ENCODE measurements at places on chromosomes 12 and 14.
A peak's percentile ranks its signal among the peaks of the same experiment; 100 is the strongest.

- no peak for DNase-seq
These were observed 58.9 kb downstream of the NCOR2 start for GRCh38 chr12:124508381-124509079.

DNA sequence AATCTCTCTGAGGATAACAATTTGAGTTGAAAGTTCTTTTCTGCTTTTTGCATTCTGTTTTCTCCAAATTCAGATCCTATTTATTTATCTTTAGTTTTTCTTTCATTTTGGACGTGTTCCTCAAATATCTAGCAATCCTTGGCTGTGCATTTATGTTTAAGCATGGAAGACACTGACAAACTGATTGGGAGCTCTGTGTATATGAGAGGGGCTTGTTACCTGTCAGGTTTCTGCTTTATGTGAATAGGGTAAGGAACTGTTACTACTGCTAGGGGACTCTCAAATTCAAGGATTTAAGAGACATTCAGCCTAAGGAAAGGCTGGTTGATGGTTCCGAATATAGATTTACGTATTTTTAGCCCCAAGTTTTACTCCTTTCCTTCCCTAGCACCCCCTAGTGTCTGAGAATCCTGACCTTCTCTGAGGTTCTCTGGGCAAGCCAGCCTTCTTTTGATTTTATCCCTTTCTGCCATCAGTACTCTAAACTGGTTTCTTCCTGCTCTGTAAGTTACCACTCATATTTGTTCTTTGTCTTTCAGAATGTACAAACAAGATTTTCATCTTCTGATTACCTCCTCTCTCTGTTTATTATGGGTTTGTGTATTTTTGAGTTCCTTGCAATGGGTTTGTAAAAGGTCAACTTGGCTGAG is 30.5 kb downstream of the YLPM1 start:
- DNase-seq, result no peak

DNA sequence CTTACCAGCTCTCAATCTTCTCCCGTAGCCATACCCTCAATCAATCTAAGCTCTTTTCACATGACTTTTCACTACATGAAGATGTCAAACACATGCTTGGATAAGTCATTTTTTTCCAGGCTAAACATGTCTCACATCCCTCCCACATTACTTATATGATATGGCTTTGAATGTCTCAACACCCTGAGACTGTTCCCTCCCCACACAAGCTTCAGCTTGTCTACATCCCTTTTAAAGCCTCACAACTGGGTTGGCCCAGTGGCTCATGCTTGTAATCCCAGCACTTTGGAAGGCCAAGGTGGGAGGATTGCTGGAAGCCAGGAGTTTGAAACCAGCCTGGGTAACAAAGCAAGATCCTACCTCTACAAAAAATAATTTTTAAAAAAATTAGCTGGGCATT is 18.5 kb downstream of the ANAPC5 start:
- no peak for DNase-seq

- DNase-seq, result no peak
These were observed 293.9 kb downstream of the RPAP3 start for GRCh38 chr12:47411966-47412365.

- DNase-seq, result no peak
These were observed 28.5 kb downstream of the PAWR start for GRCh38 chr12:79662046-79662811.

DNA sequence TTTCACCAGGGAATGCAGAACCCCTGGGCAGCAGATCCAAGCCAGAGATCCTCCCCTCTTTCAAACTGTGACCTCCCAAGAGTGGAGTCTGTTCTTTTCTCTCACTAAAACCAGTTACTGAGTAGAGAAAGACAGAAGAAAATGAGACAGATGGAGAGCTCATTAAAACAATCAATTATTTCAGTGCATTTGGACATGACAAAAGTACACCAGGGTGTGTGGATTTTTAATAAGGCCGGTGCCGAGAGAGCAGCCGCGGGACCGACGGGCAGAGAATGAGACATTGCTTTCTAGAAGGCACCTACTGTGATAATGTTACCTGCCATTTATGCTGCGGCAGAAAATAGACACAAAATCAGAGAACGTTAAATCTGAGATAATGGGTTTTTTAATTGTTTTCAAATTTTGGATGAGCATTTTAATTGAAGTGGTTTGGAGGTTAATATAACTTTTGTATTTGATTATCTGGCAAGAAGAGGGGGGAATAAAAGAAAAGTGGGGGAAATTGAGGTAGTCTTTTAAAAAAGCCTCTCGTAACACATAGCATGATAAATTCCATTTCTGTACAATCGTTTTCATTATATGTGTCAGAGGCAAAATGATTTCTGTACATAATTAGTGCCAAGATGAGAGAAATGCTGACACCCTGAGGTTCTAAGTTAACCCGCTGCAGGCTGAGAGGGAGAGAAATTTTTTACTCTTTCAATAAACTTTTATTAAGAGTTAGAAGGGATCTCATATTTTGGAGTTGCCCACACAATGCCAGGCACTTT is 70.8 kb downstream of the HSPB8 start:
- no peak for DNase-seq

DNA sequence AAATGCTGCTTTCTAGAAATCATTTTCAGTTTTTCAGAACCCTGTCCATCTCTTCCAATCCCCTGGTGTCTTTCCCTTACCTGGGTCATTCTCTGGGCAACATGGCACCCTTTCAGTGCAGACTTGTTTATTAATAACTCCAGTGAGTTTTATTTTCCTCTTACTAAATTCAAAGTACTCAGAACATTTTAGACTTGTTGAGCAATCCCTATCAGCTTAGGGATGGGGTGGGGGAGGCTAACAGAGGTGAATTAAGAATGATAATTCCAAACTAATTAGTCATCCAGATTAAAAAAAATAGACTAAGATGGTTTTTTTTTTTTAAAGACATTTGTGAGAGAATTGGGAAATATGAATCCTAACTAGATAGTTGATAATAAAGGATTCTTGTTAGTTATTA is 10.7 kb downstream of the GPRC5A start:
- no peak for DNase-seq

DNA sequence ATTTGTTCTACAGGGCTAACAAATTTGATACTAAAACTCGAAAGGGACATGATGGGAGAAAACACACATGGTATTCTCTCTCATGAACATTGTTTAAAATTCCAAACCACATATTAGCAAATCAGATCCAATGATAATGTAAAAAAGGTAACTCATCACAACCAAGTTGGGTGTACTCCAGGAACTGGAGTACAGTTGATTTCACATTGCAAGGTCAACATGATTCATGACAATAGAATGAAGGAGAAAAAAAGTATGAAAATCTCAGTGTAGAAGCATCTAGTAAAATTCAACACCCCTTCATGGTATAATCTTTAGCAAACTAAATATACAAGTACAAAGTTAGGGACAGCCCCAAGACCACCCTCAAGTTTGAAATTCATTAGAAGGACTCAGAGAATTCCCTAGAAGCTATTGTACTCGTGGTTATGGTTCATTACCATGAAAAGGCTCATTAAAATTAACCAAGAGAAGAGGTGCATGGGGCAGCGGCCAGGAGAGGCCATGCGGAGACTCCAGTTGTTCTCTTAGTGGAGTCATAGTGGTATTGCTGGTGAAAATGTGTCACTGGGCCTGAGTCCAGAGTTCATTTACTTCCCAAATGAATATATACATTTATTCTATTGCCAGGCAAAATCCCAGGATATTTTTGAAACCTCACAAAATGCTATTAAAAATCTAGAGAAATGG is 3.1 kb upstream of the CDCA4 start:
- no peak for DNase-seq

- DNase-seq, result peak; percentile 88
These were observed at the start of gene ENO2 for GRCh38 chr12:6914246-6914946. TSS of gene ENO2 (plus strand) at chr12:6914580. CDS start at chr12:6915833, 1,253 bp downstream.

DNA sequence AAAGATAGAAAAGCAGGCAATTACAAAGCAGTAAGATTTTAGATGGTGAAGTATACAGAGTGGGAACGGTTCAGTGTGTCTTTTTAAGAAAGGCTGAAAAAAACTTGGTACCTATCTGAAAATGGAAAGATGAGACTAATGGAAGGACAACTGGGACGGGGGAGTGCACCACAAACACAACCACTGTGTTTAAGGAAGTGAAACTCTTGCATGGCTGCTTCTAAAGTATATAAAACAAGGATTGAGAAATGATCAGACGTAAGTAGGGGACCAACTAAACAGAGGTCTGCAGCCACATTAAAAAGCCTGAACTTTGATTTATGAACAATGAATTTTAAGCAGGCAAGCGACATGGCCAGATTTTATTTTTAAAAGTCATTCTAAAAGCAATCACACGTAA is 328.6 kb downstream of the MDGA2 start:
- no peak for DNase-seq

DNA sequence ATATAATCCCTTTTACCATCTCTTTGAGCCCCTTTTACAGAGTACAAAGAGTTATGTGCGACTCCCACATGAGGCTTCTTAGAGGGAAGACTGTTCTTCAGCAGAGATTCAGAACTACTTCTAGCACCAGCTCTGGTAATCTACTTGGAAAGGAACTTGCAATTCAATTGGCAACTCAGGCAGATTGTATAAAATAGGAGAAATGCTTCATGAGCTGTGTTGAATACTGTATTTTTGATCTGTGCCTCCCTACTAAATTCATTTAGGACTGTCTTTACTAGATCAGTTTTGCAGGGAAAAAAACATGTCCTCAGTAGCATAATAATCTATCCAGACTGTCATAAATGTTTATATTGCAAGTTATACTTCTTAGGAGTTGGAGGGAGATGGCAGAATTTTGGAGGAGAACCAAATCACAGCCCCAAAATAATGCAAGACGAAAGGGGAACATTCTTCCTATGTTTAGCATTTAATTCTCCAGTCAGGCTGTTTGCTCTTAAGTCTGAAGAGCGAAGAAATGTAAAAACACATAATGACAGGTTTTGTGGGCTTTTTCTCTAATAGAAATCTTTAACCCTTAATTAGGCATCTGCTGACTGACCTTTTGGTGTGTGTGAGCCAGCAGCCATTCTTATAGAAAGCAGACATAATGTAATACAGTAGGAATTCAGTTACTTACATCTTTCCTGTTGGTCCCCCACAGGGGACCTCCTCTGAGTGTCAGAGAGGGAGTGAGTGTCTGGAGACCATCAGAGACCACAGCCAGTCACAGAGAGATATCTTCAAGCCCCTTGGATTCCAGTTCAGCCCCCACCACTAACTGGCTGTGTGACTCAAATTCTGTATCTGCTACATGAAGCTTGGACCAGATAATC is 3.9 kb downstream of the ANO4 start:
- no peak for DNase-seq

GRCh38 chr14:92952481-92953298 is 29.7 kb downstream of the CHGA start:
- no peak for DNase-seq

DNA sequence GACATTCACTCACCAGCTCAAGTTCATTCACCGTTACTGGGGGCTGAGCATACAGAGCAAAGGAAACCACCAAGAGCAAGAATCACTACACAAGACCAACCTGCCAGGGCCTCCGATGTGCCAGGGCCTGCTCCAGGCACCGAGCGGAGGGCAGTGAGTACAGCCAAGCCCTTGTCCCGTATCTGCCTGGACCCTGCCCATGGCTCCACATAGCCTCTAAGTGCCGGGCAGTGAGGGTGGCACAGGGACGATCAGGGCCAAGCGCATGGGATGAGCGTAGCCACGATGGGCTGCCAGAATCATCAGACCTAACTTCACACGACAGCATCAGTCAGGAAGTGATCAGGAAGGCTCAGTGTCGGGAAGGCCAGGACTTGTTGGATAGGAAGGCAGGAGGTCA is 199.6 kb downstream of the BCL11B start:
- no peak for DNase-seq

GRCh38 chr12:5456030-5456429 is 24.1 kb downstream of the NTF3 start:
- no peak for DNase-seq

DNA sequence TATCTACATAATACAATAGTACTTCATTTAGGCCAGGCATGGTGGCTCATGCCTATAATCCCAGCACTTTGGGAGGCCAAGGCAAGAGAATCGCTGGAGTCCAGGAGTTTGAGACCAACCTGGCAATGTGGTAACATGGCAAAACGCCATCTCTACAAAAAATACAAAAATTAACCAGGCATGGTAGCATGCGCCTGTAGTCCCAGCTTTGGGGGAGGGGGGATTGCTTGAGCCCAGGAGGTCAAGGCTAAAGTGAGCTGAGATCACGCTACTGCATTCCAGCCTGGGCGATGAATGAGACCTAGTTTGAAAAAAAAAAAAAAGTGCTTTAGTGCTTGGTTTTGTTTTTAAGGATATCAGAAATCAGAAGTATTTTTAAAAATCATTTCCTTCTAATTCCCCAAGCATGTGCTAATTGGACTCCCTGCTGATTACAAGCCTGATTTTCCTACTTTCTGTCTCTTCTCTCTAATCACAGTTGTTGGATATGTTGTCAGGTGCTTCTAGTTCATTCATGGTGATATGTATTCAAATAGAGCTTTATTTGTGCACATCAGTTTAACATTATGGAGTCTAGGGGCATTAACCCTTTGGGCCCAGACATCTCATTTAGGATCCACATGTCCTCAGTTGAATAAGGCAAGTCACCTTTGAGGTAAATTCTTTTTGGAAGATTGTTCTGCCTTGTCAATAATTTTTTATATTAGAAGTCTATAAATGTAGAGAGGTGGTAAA is 7.0 kb upstream of the KRAS start:
- no peak for DNase-seq

DNA sequence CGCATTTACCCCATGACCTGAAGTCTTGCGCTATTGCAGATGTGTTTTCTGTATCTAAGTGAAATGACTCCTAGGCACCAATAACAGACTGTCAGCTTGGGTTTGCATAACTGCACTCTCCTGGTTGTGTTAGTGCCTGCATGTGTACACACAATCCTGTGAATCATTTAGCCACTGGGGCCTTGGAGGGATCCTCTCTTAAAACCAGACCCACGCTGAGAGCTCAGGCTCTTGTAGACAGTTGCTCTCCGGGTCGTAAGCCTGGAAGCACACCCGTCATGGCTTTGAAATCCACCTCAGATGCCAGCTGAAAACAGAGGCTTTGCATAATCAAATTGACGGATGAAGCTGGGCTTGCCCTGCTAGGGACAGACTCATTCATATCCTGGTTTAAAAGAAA is 79.2 kb upstream of the RBM19 start:
- DNase-seq, result no peak

DNA sequence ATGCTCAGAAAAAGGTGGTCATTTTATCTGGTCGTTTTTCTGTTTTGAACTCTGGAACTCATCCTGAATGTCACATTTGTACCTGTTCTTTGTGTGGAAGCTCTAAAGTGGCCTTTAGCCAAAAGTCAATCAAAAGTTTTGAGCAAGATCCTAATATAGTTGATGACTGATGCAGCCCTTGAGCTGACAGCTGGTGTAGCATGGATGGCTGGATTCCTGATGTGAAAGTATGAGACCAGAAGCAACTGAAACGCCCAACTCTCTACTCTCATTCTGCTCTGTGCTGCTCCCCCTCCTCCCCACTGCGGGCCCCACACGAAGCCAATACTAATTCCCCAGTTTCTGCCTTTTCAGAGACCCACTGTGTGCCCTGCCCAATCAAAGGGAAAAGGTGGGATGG is 10.3 kb upstream of the MYH7 start:
- DNase-seq, result no peak

GRCh38 chr12:102759466-102759865 is 157.6 kb downstream of the PAH start:
- no peak for DNase-seq

GRCh38 chr12:19125325-19125724 is 4.2 kb upstream of the PLEKHA5 start:
- no peak for DNase-seq

- no peak for DNase-seq
These were observed 5.0 kb downstream of the C14orf180 start for GRCh38 chr14:104584557-104584956.

GRCh38 chr14:22718091-22718490 is 48.4 kb upstream of the OXA1L start:
- DNase-seq, result no peak
